ENCODE measurements at places on chromosomes 4 and X. TPM values are rescaled to one million over a fixed set of nuclear protein-coding genes. Genes with fewer than 3 reads are reported as not detected.

DNA sequence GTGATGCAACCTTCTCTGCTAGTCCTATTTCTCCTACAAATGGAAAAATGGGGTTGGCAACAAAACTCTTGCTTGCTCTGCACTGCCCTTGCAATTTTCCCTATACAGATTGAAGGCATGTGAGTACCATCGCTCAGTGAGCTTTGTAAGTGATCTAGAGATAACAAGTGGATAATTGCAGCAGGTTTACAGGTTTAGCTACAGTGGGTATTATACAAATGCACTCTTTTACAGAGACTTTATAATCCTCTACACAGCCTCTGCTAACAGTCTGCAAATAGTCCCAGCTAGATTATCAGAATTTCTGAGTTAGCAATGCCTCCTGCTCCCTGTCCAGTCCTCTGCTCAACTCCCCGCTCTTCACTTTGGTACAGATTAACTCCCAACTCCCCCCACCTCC is 11.1 kb downstream of the LEF1 start:
- H3K4me3 ChIP-seq = no peak overlapping the region
- peaks cover 6% of the 10 kb centered on the region for H3K4me1 ChIP-seq
- H3K27me3 ChIP-seq = peaks cover 70% of the 10 kb centered on the region

DNA sequence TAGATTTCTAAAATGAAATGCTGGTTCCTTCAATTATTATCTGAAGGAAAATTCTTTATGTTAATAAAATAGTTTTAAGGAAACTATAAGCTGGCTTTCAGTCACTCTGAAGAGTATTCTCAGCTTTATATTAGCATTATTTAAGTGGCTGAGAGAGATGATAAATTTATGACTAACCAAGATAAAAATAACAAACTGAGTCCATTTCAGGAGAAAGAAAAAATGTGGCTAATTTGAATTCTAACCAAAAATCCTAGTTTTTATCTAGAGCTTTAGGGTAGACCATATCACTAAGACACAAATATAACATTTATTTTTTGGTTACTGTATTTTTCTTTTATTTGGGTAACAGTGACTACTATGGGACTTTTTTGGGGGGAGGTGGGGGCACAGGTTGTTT is 59.4 kb upstream of the NAP1L5 start:
- H3K4me1 ChIP-seq = peaks cover 34% of the 10 kb centered on the region
- H3K4me3 ChIP-seq = no peak overlapping the region
- no peaks in the 10 kb centered on the region for H3K27me3 ChIP-seq
- no peak overlapping the region for H3K27ac ChIP-seq
- no peaks in the 10 kb centered on the region for H3K36me3 ChIP-seq
- no peak for DNase-seq

GRCh38 chr4:185741795-185742194 is 70.2 kb downstream of the SORBS2 start:
- peaks cover 27% of the 10 kb centered on the region for H3K4me1 ChIP-seq
- no peak overlapping the region for H3K27ac ChIP-seq
- no peaks in the 10 kb centered on the region for H3K27me3 ChIP-seq
- no peak overlapping the region for H3K4me3 ChIP-seq
- no peak for DNase-seq

The IL15 gene
- total RNA-seq = not detected

The NPY2R gene
- total RNA-seq = 8.5 TPM

Data from neural progenitor cell (in vitro differentiated cells).